ENCODE measurements at places on chromosomes 1 and 21. TPM values are rescaled to one million over a fixed set of nuclear protein-coding genes. Genes with fewer than 3 reads are reported as not detected.

GRCh38 chr1:178098262-178098661 lies 4.4 kb downstream of the RASAL2 start:
- no peak for DNase-seq

- no peak for DNase-seq
Observed at GRCh38 chr1:181643631-181644030, 160.3 kb downstream of the CACNA1E start.

DNA sequence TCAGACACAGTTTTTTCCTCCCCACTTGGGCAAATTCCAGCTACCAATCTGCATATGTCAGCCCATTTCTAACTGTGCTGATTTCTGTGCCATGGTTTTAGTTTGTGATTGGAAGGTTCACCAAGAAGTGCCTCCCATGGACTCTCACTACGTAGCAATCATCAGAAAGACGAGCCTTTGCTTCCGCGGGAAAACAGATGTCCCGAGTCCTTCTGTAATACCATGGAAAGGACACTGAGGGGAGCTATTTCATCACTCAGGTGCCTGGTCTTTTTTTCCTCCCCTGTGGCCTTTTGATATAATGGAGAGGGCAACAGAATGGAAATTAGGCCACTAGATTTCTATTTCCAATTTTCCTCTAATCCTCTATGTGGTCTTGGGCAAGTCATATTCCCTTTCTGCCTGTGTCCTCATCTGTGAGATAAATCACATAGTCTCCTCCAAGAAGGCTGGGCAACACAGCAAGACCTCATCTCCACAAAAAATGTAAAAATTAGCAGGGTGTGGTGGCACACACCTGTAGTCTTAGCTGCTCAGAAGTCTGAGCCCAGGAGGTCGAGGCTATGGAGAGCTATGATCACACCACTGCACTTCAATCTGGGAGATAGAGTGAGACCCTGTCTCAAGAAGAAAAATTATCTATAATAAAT lies 24.8 kb downstream of the LEMD1 start:
- peak; percentile 65 for DNase-seq

GRCh38 chr1:31978843-31979400 lies 34.7 kb upstream of the KHDRBS1 start:
- DNase-seq = no peak

The HENMT1 gene
- total RNA-seq = 6.4 TPM

The PGBD5 gene
- not detected for total RNA-seq

The PALMD gene
- total RNA-seq = not detected

Data from B cell (primary cell).